ENCODE measurements at places on chromosomes 7 and 10.

DNA sequence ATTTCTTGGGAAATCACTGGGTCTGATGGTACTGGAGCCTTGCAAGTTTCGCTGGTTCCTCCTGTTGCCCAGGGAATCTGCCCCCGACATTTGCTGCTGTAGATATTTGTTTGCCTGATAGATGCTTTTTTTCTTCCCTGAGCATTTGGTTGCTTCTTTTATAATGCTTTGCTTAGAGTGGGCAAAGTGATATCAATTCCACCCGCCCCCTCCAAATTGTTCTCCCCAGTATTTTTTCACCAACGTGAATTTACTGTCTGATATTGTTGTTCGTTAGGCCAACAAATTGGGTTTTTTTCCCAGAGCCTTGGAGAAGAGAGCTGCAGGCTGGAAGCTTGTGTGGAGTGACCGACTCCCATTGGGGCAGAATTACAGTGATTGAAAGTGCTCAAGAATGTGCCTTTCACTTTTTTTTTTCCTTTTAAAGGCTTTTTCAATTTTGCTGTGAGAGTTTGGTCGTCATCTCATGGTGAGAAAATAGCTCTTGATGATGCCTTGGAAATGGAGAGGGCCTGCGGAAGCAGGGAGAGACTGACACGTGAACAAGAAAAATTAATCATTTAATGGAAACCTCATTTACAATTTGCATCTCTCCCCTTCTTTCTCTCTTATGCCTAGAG lies 2.5 kb downstream of the GRK5 start:
- no peak for DNase-seq

GRCh38 chr10:73872190-73872710 lies 2.1 kb downstream of the CAMK2G start:
- no peak for DNase-seq

DNA sequence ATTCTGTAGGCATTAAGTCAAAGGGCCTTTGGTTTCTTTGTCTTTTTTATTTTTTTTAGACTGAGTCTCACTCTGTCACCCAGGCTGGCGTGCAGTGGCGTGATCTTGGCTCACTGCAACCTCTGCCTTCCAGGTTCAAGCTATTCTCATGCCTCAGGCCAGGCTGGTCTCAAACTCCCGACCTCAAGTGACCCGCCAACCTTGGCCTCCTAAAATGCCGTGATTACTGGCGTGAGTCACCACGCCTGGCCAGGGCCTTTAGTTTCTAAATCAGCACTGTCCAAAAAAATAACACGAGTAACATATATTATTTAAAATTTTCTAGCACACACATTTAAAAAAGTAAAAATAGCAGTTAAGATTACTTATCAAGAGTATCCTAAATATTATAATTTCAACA lies 11.1 kb upstream of the ACSL5 start:
- no peak for DNase-seq

- DNase-seq: no peak
Measured at GRCh38 chr7:82517050-82517449, 73.5 kb upstream of the CACNA2D1 start.

DNA sequence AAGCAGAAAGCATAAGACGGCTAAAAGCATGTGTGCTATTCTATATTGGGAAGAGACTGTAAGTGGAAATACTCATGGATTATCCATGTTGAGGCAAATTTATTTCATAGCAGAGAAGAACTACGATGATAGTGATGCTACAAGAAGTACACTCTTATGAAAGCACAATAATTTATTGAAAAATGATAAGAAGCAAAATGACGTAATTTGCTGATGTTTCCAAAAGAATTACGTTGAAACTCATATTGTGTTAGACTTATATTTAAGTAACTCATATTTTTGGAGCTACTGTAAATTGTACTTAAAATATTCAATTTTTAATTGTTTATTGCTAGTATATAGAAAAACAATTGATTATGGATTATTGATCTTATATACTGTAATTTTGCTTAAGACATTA lies 1622.5 kb downstream of the REEP3 start:
- no peak for DNase-seq

GRCh38 chr7:57821438-57822382 lies 371.7 kb downstream of the ZNF716 start:
- no peak for DNase-seq

DNA sequence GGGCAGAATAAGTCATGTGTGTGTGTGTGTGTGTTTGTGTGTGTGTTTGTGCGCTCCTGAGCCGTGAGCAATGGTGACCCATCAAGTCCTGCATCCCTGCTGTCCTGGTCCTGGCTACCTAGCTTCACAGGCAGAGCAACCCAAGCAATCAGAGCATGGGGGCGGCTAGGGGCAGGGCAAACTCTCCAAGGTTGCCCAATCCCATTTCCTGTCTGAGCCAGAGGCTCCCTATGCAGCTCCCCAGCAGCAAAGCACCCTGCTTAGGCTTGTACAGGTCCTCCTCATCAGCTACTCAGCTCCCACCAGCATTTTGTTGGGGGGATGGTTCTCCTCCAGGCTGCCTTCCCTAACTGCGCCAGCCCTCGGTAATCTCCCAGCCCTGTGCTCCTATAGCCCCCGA lies 31.1 kb upstream of the CRHR2 start:
- DNase-seq: no peak

DNA sequence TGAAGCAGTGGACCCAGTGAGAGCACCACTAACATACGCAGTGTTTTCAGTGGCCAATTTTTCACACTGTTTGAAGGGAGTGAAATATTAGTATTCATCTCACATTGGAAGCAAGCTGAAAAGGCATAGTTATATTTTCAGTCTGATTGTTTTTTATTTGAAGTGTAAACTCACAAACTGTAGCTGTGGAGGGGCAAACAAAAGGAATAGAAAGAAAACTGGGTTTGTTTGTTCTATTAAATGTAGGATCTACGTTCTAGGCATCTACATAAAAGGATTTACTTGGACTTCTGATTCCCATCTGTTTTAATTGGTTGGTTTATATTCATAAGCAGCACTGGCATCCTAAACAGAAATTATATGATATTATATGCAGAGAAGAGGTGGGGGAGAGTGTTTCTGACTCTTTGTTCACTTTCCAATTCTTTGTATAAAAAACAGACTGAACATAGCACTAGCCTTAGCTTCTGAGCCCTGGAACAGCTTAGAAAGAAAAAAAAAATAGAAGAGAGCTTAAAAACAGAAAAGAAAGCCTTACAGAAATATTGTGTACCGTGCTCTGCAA lies 447.8 kb upstream of the KCND2 start:
- no peak for DNase-seq

- no peak for DNase-seq
Measured at GRCh38 chr10:58513188-58514110, 777 bp downstream of the BICC1 start.

DNA sequence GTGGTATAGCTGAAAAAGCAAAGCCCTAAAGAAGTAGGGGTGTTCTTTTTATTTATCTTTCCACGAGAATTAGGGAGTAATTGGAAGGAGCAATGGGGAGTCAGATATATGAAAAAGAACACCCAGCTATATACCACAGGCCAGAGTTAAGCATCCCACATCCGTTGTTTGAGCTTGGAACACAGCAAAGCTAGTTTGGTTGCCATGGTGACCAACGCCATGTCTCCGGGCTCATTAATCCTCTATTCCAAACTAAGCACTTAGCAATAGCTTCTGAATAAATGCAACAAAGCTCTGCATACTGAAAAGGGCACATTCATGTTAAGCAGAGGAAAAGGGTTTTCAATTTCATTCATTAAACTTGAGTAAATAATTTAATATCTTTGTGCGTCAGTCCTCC lies 23.5 kb downstream of the ASB4 start:
- DNase-seq: no peak

- DNase-seq: no peak
Measured at GRCh38 chr7:32586291-32587221, 91.3 kb downstream of the AVL9 start.

DNA sequence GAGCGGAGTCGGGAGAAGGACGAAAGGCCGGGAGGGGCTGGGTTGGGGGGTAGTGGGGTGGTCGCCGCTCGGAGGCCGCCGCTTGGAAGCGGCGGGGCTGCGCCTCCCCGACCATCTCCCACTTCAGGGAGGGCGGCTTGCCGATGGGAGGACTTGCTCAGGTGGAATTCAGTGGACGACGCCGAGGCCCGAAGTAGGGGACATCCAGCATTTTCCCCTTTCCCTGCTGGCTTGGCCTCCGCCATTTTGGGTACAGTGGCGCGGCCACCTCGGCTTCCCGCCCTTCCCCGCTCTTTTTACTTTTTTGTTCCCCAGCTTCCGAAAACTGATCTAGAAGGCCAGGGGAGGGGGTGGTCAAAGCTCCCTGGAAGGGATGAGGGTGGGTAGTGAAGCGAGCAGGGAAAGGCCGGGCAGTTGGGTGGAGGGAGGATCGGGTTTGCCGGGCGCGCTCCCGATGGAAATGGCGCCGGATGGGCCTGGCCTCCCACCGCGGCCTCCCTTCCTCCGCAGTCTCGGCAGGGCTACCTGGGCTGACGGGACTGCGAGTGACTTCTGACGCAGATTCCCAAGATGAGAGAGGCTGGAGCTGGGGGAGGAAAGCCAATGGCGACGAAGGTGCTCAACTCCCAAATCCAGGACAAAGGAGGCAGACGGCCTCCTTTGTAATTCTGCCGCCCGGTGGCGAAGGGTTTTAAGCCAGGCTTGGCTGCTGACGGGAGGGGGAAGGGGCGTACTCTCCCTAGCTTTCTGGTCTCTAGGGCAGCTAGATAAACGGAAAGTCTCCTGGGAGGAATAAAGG lies at the start of gene PBLD:
PBLD (minus strand) TSS at position 670 of the 799 bp plus-strand sequence. CDS start 26,084 bp downstream, outside the sequence.
- DNase-seq: peak; percentile 37

DNA sequence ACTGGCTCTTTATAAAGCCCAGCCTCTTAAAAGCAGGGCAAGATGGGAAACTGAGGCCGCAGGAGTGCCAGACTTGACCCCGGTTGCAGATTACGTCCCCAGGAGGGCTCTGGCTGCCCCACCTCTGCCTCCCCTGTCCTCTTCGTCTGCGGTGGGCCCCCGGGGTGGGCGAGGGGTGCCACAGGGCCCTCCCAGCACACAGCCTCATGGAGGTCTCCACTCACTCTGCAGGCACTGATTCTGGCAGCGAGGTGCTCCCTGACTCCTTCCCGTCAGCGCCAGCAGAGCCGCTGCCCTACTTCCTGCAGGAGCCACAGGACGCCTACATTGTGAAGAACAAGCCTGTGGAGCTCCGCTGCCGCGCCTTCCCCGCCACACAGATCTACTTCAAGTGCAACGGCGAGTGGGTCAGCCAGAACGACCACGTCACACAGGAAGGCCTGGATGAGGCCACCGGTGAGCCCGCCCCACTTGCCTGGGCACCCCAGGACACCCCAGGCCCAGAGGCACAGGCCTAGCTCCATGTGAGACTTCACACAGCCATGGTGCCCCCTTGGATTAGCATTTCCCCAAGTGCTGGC lies 39.4 kb upstream of the SLC29A3 start:
- DNase-seq: no peak

- no peak for DNase-seq
Measured at GRCh38 chr7:99559175-99559915, 903 bp downstream of the ZNF655 start.

DNA sequence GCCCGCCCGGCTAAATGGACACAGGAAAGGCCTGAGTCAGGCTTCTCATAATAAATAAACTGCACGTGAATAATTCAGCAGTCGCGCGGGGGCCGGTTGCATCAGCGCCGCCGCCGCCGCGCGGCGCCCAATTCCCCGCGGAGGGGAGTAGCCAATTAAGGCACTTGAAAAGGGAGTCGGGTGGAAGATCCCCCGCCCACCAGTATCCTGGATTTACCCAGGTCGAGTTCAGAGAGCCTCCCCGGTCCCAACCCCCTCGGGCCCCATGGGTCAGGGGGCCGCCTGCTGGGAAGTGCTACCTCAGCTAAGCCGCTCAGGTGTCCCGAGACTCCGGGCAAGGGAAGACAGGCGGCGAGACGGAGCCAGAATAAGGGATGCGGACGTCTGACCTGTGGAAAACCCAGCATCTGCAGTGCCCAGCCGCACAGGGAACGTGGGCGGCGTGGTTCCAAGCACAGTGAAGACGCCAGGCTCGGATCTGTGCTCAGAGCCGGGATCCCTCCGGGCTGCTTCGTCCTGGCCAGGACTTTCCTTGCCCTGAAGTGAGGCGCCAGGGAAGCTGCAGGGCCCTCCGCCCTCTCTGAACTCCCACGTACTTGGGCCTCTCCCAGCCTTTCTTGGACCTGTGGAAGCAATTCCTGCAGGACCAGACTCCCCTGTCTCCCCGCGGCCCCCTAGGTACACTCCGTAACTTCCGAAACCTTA lies 7.3 kb upstream of the LBX1 start:
- no peak for DNase-seq

DNA sequence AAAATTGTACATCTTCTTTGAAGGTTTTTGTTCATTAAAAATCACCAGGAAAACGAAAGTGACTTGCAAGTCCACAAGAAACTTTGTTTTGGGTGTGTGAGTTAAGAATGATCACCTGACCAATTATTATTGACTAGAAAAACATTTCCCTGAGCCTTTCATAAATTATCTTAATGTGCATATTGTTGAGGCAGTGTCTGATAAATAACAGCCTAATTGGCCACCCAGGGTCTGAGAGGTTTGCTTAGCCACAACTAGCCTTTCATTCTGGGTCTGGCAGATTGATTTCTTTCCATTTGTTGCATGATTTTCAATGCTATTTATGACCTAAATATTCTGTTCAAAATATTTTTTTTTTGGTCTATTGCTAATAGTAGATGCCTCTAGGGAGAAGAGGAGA lies 152.8 kb downstream of the AUTS2 start:
- DNase-seq: no peak

DNA sequence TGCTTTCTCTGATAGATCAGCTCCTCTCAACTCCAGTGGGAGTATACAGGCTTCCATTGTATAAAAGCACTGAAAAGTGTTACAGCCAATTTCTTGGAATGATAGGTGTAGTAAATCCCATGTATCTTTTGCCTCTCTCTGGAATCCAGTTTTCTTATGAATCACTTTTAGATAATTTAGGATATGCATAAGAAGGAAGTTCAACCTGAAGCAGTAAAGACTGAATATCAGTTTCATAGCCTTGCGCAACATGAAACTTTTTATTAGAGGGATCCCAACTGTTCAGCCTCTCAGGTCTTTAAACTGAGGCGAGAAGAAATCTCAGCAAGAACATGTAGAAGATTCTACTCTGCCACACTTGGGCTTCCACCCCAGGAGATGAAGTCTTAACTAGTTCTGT lies 280.0 kb downstream of the MALRD1 start:
- DNase-seq: no peak

DNA sequence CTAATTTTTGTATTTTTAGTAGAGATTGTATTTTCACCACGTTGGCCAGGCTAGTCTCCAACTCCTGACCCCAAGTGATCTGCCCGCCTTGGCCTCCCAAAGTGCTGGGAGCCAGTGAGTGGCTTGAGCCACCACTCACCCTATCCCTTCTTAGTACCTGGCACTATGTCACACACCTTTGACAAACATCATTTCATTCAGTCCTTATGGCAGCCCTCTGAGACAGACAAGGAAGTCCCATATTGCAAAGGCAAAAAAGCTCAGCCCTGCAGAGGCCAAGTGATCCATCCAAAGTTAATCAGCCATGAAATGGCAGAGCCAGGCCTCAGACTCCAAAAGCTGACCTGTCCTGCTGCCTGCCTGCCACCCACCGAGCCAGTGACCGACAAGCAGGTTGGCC lies 39.9 kb upstream of the ECHDC3 start:
- DNase-seq: no peak

- DNase-seq: no peak
Measured at GRCh38 chr10:5533098-5533731, 8.5 kb downstream of the CALML3 start.

GRCh38 chr7:143408252-143408685 lies 387 bp downstream of the EPHA1 start:
- DNase-seq: no peak

GRCh38 chr10:91557651-91558111 lies 75.2 kb downstream of the PPP1R3C start:
- no peak for DNase-seq
